ENCODE measurements at places on chromosomes 7 and 10. TPM values are rescaled to one million over a fixed set of nuclear protein-coding genes. Genes with fewer than 3 reads are reported as not detected.

Gene SMKR1
- 0.13 TPM for total RNA-seq

Gene BHLHA15
- total RNA-seq: 1.4 TPM

Gene SP4
- 29.1 TPM for total RNA-seq

Gene NAT16
- total RNA-seq: not detected

Gene ZC3HAV1L
- 31.3 TPM for total RNA-seq

Gene PON1
- total RNA-seq: not detected

Gene CHAT
- total RNA-seq: not detected

Gene SMO
- 3.1 TPM for total RNA-seq

Gene TRIM50
- total RNA-seq: not detected

Gene ZEB1
- 185 TPM for total RNA-seq

Gene HABP2
- total RNA-seq: not detected

Gene HTR7
- 0.07 TPM for total RNA-seq

Gene CCDC172
- not detected for total RNA-seq

Gene CDC14C
- total RNA-seq: not detected

Gene CALML5
- total RNA-seq: not detected

Gene EGFR
- 5.1 TPM for total RNA-seq

Gene NUDCD3
- total RNA-seq: 81.8 TPM

Gene ENTPD1
- 19.6 TPM for total RNA-seq

Gene ZNF277
- total RNA-seq: 47.8 TPM

Gene C7orf33
- not detected for total RNA-seq

Gene PPP1R17
- total RNA-seq: not detected

Gene UTF1
- total RNA-seq: not detected

Gene PIK3CG
- 22.9 TPM for total RNA-seq

Gene CHST15
- total RNA-seq: 27.0 TPM

Gene NEURL1
- 0.43 TPM for total RNA-seq

Gene CNPY1
- not detected for total RNA-seq

Gene HSPA12A
- 0.27 TPM for total RNA-seq

Gene STEAP1
- 62.9 TPM for total RNA-seq

Gene LIPN
- not detected for total RNA-seq

Gene BMPER
- total RNA-seq: 0.50 TPM

Gene OR2A12
- not detected for total RNA-seq

Gene ZNF680
- 18.0 TPM for total RNA-seq

Gene LFNG
- total RNA-seq: 10.8 TPM

Gene BMPR1A
- total RNA-seq: 1.5 TPM

Gene MBLAC1
- total RNA-seq: 1.3 TPM

Gene HDAC9
- 19.7 TPM for total RNA-seq

Gene EFCAB10
- total RNA-seq: not detected

Gene CCDC146
- total RNA-seq: 1.1 TPM

Gene NPSR1
- not detected for total RNA-seq

Gene FAM131B
- total RNA-seq: 0.93 TPM

Gene NEUROG3
- not detected for total RNA-seq

Gene CYP2C8
- total RNA-seq: not detected

Gene FAS
- total RNA-seq: 24.3 TPM

Gene OPN4
- not detected for total RNA-seq

Gene ASIC3
- not detected for total RNA-seq

Gene TMEM225B
- total RNA-seq: 0.43 TPM

All from thoracic aorta endothelial cell (primary cell).